ENCODE measurements at places on chromosomes 5 and 9.

DNA sequence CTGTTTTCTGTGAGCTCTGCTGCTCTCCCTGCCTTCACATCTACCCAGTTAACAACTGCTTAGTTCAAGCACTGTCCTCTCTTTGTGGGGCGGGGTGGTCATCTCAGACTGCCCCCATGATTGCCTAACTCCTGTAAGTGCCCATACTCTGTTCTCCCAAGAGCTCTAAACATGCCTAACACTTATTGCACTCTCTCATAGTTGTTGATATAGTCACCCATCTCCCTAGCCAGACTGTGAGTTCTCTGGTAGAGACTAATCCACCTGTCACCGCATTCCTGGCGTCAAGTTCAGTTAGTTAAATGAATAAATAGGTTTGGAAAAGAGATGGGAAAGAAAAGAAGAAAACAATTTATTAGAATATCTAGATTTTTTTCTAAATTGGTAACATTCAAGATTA lies 18.3 kb upstream of the MUSK start:
- no peak for DNase-seq

GRCh38 chr5:167296661-167297060 lies 994.8 kb upstream of the WWC1 start:
- no peak for DNase-seq

GRCh38 chr9:123420592-123421111 lies 64.7 kb downstream of the CRB2 start:
- no peak for DNase-seq

- DNase-seq = no peak
Measured at GRCh38 chr5:156513123-156513815, 186.3 kb downstream of the SGCD start.

DNA sequence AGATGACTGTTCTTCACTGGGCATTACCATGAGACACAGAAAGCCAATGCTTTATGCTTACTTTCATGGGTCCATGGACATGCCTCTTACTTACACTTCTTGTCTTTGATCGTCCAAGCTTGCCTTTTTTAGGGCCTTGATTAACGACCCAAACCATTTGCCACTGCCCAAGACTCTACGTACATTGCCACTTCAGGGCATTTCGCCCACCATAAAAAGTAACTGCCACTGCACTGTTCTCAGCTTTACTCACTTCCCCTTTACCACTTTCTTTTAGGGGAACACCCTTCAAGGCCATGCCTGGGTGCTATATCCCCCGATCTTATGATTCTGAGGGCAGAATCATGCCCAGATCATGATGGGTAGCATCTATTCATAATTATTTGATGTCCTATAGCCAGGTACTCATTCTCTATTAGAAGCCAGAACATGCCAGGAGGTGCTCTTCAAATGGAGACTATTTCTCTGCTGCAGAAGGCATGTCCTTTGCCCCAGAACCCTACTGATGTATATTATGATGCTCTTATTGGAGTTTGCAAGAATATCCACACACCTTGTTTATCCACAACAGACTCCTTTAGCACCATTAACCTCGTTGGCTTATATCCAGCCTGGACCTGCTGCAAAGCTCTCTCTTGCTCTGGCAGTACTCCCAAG lies 64.1 kb upstream of the RAD23B start:
- no peak for DNase-seq

DNA sequence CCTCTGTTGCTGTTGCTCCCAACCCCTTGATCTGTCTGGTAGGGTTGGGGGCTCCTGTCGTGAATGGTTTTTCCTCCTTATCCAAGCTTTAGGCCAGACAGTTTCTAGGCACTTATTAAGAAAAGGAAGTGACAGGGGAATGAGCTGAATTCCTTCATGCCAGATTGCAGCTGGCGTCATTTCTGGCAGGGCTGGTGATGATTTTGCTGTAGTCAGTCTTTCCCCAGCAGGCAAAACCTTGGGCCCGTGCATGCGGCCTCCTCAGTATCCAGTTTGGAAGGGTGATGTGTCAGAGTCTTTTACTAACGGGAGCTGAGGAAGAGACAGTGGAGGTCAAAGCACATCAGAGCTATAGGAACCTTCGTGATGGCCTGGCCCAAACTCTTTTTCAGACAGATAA lies 58.8 kb downstream of the COL27A1 start:
- DNase-seq = no peak

GRCh38 chr5:42090162-42090561 lies 165.1 kb downstream of the FBXO4 start:
- no peak for DNase-seq

DNA sequence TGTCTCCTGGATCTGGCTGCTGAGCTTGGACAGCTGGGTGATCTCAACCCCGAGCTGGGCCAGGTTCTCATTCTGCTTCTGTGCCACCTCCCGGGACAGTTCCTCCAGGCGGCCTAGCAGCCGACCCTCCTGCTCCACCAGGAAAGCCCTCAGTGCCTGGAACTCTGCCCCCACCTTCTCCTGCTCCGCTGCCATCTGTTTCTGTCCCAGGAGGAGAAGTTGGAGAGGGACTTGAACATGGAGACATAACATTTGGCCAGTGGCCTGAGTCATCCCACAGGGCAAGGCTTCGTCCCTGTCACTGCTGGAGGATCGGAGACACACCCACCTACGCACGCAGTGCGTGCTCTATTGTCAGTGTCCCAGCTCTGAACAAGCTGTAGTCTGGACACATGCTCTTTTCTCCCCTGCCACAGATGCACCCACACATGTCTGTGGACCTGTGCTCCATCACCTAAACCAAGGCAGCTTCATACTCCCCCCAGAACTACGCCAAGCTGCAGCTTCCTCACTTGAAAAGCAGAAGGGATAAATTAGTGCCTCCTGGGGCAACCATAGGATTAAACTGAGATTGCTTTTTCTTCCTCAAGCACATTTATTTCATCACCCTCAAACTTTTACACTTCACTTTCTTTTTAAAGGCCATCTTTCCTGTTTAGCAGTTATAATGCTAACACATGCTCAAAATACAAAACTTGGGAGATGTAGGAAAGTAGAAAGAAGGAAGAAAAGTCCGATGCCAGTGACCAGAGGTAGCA lies 4.9 kb downstream of the TRIM7 start:
- no peak for DNase-seq

GRCh38 chr5:145324101-145324500 lies 511.0 kb downstream of the PRELID2 start:
- DNase-seq = no peak

GRCh38 chr9:106177216-106177615 lies 482.9 kb downstream of the TMEM38B start:
- no peak for DNase-seq

DNA sequence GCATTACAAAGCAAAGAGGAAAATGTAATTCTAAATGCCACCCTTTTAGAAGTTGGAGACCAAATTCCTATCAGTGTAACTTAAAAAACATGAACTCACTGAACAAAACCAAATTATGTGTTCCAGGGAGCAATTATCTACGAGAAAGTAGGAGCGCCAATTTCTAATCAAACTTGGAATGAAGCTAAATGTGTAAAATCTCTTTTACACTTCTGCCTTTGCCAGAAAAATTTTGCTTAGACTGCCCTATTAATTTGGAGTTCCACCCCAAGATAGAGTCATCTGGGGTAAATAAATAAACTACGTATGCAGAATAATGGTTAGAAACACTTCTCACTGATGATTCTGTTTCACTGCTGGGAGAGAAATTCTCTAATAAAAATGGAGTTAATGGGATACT lies 825.6 kb downstream of the MTRR start:
- no peak for DNase-seq

- no peak for DNase-seq
Measured at GRCh38 chr5:64569858-64570257, 64.0 kb downstream of the RGS7BP start.

DNA sequence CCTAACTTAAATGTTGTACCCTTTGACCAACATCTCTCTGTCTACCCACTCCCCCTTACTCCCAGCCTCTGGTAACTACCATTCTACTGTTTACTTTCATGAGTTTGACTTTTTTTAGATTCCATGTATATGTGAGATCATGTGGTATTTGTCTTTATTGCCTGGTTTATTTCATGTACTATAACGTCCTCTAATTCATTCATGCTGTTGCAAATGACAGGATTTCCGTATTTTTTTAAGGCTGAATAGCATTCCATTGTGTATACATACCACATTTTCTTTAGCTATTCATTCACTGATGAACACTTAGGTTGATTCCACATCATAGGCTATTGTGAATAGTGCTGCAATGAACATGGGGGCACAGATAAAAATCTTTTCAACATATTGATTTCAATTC lies 11.8 kb upstream of the NDUFB6 start:
- no peak for DNase-seq

- no peak for DNase-seq
Measured at GRCh38 chr9:118121361-118121760, 417.2 kb downstream of the TLR4 start.

DNA sequence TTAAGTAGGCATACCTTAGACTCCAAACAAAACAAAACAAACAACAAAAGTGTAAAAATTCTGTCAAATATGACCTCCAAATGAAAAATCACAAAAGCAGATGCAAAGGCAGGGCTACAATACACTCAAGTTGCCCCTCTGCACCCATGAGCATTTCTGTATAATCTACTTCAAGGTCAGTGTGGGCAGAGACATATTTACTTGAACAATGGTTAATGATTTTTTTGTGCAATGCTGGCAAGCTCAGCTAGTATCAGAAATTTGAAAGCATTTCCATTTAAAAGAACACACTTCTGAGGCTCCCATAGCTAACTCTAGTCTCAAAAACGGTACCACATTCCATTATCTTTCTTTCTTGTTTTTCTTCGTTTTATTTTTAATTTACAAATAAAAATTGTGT lies 57.9 kb downstream of the PLCXD3 start:
- no peak for DNase-seq

DNA sequence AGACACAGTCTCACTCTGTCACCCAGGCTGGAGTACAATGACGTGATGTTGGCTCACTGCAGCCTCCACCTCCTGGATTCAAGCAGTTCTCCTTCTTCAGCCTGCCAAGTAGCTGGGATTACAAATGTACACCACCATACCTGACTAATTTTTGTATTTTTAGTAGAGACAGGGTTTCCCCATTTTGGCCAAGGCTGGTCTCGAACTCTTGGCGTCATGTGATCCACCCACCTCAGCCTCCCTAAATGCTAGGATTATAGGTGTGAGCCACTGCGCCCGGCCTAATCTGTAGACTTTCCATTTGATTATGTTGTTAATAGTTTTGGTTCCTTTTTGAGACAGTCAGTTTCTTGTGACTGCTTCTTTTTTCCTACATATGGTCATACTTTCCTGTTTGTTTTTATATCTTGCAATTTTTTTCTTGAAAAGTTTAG lies 31.0 kb downstream of the MTREX start:
- no peak for DNase-seq

- DNase-seq = no peak
Measured at GRCh38 chr5:74376187-74376586, 264.3 kb downstream of the ENC1 start.

Measured in activated T-helper 2 cell treated with anti-CD3 and anti-CD28 coated beads, Interferon-gamma antibody, Interleukin-2, Interleukin-4, amounts not matched to agents 10 μg/mL and 5 μg/mL and 100 μg/mL, durations not matched to agents 14 hours and 24 hours and 36 hours (primary cell).